ENCODE measurements at places on chromosomes 7 and 10.

DNA sequence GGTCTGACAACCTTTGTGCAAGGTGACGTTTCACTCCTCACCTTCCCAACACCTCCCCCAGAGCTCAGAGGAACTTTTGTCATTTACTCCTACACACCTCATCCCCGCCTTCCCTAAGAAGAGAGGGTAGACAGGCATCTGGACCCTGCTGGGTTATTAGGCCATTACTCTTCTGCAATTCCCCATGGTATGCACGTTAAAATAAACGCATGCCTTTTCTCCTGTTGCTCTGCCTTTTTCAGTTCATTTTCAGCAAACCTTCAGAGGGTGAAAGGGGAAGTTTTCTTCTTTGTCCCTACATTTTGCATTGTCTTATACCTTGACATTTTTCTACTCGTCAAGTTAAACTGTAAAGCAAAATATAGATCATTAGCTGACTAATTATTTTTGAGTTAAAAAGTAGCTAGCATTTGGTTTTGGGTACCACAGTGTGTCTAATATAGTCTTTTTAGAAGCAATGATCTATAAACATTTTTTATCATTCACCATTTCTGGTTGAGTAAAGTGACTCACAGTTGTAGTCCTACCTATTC lies 10.5 kb upstream of the EDRF1 start:
- DNase-seq = no peak

- no peak for DNase-seq
Measured at GRCh38 chr7:4683884-4684565, 1.9 kb downstream of the FOXK1 start.

- no peak for DNase-seq
Measured at GRCh38 chr10:44822966-44823365, 88.2 kb upstream of the TMEM72 start.

DNA sequence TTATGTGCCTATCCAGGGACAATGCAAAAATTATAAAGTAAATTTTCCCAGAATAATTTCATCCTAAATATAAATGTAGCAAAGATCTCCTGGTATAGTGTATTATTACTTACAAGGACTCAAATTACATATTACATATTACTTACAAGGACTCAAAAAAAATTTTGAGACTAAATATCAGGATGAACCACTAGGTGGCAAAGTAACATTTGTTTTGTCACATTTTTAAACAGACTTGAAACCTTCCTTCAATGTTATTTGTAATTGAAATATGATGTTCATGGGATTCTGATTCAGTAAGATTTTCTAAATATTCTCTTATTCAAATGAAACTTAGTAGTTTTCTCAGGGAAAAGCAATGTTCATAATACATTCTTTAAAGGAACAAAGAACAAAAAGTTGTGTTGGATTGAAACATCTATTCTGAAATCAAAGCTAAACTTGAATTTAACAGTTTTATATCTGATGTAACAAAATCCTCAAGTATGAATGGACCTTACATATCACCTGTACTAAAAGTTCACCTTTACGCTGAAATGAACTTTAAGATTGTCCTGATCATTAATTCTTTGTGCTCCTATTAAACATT lies 74.3 kb upstream of the GNAI1 start:
- DNase-seq = no peak

GRCh38 chr7:38756521-38756920 lies 125.3 kb upstream of the AMPH start:
- DNase-seq = no peak

GRCh38 chr7:117075934-117076333 lies 122.6 kb downstream of the ST7 start:
- DNase-seq = no peak

GRCh38 chr10:117501460-117502035 lies 41.0 kb upstream of the EMX2 start:
- no peak for DNase-seq

GRCh38 chr7:14286036-14286435 lies 296.6 kb upstream of the ETV1 start:
- DNase-seq = no peak

- DNase-seq = no peak
Measured at GRCh38 chr10:18738835-18739234, 79.6 kb downstream of the ARL5B start.

- no peak for DNase-seq
Measured at GRCh38 chr10:43155741-43156140, 17.5 kb downstream of the CSGALNACT2 start.

DNA sequence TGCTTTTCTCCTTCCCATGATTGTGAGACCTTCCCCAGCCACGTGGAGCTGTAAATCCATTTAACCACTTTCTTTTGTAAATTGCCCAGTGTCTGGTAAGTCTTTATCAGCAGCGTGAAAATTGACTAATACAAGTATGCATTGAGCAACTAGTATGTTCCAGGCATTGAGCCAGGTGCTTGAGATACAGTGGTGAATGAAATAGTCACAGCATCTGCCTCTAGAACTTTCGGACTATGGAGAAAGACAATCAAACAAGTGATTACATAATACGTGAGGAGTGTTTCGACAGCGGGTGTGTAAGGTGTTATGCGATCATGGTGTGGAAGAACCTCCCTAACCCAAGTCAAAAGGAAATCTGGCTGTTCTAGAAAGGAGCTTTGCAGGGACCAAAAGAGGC lies 21.6 kb upstream of the NUP205 start:
- DNase-seq = no peak

- no peak for DNase-seq
Measured at GRCh38 chr10:109968953-109969759, 38.6 kb upstream of the ADD3 start.

- peak; percentile 11 for DNase-seq
Measured at GRCh38 chr10:81875467-81876252, 666 bp downstream of the NRG3 start.

DNA sequence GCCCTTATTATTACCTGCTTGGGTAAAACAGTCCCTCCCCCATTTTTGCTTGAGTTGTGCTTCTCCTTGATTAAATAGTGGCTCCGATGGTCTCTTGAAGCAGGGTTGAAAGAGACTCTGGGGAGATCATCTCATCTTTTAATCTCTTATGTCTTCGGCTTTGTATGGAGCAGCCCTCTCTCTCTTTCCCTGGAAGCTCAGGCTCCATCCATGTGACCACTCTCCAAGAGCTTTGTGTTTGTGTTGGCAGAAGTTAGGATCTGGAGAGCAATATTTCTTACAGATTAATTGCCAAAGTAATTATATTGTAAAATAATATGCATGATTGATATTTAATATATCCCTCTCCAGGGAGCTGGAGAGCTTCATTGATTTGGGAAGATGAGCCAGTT lies 76.9 kb downstream of the LRRC4 start:
- DNase-seq = no peak

GRCh38 chr10:86703176-86703575 lies 34.9 kb downstream of the LDB3 start:
- no peak for DNase-seq

DNA sequence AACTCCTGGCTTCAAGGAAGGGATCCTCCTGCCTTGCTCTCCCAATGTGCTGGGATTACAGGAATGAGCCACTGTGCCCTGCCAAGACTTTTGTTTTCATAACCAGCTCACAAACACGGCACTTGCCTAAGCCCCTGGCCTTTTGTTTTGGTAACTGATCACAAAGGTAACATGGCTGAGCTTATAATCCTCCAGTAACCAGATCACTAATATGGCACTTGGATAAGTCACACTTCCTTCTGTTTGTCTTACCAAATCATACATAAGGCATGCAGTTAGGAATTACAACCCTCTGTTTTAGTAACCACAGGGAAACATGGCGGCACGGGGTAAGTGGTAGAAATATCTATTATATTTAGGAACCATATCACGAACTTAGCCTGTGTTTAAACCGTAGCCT lies 577.1 kb downstream of the CALN1 start:
- DNase-seq = no peak

- no peak for DNase-seq
Measured at GRCh38 chr7:101936223-101936610, 118.8 kb downstream of the CUX1 start.

DNA sequence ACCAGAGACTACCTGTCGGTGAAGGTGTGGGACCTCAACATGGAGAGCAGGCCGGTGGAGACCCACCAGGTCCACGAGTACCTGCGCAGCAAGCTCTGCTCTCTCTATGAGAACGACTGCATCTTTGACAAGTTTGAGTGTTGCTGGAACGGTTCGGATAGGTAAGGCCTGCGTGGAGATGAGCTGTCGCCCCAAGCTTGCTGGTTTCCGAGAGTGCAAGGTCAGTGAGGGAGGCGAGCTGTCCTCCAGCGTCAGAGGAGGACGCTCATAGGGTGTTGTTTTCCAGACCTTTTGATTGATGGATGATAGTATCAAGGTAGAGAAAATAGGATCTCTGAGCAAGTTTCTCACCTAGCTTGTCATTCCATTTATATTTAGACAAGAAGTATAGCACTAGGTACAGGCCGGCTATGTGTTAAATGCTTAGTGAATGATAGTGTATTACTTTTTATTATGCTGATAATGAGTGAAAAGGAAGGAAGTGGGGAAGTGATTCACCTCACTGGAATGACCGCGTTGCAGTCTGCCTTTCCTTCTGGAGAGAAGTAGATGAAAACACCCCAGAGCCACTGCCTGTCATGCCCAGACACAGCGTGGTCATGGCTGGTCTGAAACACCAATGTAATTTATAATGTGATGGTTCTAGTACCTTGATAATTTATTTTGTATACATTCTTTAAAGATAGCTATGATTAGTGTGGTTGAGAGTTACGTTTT lies 33.9 kb downstream of the BNIP3 start:
- DNase-seq = no peak

DNA sequence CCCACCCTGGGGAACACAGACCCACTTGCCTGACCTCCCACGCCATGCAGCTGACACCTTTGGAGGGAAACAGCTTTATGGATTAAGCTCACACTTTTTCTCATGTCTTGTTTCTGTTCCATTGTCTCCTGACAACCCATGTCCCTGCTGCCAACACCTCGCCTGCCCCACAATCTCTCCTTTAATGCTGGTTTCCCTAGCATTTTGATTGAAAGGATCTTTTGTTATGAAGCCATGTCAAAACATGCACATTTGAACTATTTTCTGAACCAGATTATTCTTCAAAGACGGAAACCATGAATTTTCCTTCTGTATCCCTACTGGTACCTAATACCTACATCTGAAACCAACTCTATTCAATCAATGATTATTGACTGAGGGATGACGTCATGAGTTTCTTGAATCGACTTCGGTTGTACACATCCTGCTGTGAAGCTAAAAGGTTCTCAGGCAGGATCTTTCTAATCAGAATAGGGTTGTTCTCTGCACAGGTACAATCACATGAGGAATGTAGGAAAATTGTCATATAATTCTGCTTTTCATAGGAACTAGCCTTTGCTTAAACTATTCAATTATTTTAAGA lies 106.2 kb upstream of the NEBL start:
- no peak for DNase-seq

DNA sequence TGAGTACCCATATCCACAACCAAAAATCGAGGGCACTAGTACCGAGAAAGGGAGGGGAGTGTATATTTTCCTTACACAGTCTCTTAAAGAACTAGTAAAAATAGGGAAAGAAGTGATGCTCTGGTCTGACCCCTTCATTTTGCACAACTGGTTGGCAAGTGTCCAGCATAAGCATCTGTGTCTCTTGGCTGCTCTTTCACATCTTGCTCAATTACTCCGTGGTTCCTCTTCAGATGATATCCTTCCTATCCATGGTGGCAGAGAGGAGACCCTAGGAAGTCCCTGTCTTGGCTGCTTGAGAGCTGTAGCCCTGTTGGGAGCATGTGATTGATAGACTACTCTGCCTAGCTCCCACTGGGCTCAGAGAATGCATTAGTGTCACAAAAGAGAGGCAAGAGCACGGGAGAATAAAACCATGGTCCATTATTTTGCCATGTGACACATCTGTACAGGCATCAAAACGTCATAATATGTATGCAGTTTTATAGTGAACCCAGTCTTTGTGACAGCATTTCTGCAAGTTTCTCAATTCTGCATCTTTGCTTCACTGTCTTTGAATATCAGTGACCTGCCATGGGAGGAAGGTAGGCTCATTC lies 111.8 kb upstream of the ANKRD1 start:
- no peak for DNase-seq

DNA sequence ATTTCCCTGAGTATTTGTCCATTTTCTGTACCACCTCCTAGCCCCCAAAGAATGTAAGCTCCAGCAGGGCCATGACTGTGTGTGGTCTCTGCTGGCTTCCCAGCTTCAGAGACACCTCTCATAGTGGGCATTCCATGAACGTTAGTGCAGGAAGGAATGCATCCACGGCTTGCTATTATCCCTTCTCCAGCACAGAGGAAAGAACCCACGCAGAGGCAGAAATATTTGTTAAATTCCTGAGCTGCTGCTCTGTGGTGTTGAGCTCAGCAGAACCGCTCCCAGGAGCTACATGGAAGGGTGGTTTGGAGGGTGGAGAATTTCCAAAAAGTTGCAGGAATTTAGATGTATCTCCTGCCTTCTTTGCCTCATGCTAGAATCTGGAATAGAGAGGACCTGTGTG lies 275.2 kb downstream of the POU6F2 start:
- DNase-seq = no peak

DNA sequence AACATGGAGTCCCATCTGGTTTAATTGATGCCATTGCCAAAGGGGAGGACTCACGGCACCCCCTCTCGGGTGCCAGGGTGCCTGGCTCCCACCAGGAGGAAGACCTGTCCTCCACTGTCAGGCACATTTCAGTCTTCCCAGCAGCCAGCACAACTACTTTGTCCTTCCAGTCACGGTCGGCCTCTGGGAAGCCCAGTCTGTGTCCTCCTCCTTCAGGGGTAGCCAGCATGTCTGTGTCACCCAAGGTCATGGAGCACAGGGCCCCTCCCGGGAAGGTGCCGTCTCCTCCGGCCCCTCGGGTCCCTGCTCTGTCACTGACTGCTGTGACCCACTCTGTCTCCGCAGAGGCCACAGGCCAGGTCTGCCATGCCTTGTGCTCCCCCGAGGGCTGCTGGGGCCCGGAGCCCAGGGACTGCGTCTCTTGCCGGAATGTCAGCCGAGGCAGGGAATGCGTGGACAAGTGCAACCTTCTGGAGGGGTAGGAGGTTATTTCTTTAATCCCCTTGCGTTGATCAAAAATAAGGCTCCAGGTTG lies 142.4 kb downstream of the EGFR start:
- no peak for DNase-seq

- DNase-seq = no peak
Measured at GRCh38 chr7:107165341-107165740, 3.5 kb upstream of the HBP1 start.

DNA sequence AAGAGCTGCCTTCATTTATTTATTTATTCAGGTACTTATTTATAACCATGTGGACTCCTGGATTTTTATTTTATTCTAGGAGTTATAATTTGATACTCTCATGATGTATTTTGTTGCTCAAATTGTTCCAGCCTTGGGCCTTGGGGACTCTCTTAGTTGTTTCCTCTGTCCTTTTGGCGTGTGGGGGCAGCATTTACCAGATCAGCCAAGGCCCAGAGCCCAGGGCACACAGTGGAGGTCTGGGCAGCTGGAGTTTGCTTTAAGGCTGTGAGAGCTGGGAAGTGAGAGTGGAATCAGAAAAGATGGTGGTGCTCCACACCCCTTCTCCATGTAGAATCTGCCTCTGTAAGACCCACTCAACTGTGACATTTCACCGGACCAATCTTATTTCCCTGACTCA lies 398.9 kb downstream of the RPS24 start:
- DNase-seq = no peak

GRCh38 chr7:143901332-143901667 lies 676 bp downstream of the TCAF1 start:
- DNase-seq = peak; percentile 30

GRCh38 chr7:137820156-137820555 lies 26.6 kb downstream of the DGKI start:
- no peak for DNase-seq

- DNase-seq = no peak
Measured at GRCh38 chr7:34756691-34757090, 98.7 kb downstream of the NPSR1 start.

- DNase-seq = no peak
Measured at GRCh38 chr7:103598326-103598905, 152.4 kb upstream of the SLC26A5 start.

GRCh38 chr10:77827366-77827765 lies 99.2 kb downstream of the DLG5 start:
- no peak for DNase-seq
